Stimulated activated CD4-positive, alpha-beta T cell treated with anti-CD3 and anti-CD28 coated beads, Interleukin-4, amount 100 ng/mL, for 4 hours (primary cell): ENCODE measurements at places on chromosomes 6 and 20.

GRCh38 chr6:148657048-148657447 is 89.8 kb upstream of the UST start:
- no peak for DNase-seq

DNA sequence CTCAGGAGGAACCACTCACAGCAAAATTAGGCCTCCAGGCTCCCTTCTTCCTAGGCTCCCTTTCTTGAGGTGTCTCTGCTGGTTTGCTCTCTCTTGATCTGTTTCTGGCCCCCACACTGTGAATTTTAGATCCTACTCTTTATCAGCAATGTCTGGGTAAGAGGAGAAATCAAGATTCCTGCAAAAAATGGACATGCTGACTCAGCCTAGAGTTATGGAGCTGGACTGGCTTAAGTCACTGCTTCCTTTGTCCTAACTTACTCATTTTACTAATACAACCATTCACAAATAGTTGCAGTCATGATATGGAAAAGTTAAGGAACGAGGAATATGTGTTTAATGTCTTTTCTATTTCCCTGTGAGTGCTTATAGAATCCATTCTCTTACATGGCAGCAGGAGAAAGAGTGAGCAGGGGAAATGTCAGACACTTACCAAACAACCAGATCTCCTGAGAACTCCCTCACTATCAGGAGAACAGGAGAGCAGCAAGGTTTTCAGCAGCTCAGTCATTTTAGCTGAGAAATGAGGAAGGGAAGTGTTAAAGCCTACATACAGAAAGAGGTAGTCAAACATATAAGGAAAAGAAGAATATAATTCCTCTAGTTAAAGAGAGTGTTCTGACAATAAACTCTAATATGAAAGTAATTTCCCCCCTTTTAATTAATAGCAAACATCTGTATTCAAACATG is 160.8 kb downstream of the PDE7B start:
- DNase-seq, result no peak

DNA sequence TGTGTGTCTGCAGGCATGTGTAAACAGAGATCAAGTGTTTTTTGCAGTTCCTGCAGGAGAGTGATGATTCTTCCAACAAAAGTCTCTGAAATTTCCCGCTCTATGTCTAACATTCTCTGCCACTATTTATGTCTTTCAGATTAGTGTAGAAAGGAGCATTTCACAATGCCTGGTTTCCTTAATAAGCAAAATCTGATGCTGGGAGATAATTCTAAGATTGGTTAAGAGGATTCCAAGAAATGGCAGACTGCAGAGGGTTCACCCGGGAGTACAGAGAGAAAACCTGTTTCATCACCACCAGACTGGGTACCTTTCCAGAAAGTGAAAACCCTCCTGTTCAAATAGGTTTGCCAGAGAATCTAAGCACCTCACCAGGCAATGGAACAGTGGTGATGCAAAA is 62.7 kb downstream of the FOXC1 start:
- DNase-seq, result no peak

- no peak for DNase-seq
Observed at GRCh38 chr20:11101243-11101642, 427.4 kb upstream of the JAG1 start.

DNA sequence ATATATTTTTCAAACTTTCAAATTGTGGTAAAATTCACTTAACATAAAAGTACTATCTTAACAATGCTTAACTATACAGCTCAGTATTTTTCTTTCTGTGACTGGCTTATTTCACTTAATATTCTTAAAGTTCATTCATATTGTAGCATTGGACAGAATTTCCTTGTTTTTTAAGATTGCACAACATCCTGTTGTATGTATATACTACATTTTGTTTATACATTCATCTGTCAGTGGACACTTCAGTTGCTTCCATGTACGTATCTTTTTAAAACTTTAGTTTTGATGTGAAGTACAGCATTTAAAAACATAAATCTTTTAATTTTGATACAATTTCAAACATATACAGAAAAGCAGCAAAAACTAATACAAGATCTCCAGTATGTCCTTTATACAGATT is 220.7 kb downstream of the ZFAND3 start:
- DNase-seq, result no peak

DNA sequence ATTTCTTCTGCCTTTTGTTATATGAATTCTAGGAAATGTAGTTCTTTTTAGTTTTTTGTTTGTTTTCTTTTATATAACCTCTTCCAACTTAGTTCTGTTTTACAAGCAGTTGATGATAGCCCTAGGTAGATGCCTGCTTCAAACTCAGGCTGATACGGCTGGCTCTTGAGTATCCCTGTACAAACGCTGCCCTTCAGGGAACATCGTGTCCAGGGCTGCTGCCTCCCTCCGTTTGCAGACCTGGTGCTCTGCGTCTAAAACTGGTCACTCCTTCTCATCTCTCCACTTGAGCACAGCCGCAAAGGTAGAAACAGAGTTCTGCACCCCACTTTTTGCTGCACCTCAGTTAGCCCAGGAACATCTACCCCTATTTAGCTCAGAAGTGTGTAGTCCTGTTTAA is 310.1 kb downstream of the PRL start:
- DNase-seq, result no peak

GRCh38 chr20:49593466-49594142 is 25.7 kb upstream of the PTGIS start:
- DNase-seq, result no peak

DNA sequence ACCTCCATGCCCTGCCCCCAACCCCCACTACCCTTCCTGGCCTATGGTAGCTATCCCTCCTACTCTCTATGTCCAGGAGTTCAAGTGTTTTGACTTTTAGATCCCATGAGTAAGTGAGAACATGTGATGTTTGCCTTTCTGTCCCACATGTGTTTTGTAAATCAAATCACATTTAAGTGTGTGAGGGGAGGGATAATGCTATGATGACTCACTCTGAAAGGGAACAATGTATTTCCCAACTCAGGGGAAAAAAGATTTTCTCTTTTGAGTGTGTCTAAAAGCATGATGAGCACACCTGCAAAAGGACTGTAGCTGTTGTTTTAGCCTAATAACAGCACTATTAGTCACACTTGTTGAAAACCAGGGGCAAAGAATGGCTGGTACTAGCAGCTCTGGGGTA is 193.7 kb downstream of the GJA10 start:
- DNase-seq, result no peak

GRCh38 chr6:34115403-34115795 is 30.5 kb downstream of the GRM4 start:
- DNase-seq, result no peak

GRCh38 chr20:35503841-35504561 is 25.5 kb downstream of the C20orf173 start:
- DNase-seq, result no peak

DNA sequence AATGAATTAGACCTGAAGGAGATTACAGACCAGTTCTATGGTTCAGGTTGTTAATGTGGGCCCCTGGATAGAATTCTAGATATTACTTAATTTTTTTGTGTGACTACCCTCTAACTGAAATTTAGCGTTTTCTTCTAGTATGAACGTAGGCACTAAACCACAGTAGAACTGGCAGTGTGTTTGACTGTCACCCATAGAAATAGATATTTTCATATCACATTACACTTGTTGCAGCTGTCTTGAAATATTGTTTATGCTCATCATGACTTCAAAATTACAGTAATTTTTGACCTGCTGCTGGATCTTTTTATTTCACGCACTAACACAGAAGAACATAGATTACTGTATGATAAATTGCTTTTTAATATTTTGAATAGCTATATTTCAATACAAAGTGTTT is 31.6 kb downstream of the E2F3 start:
- no peak for DNase-seq

- DNase-seq, result peak; percentile 17
Observed at GRCh38 chr6:26158581-26159356, 71.5 kb downstream of the HFE start.

GRCh38 chr6:142845143-142845571 is 99.8 kb downstream of the HIVEP2 start:
- no peak for DNase-seq

- DNase-seq, result no peak
Observed at GRCh38 chr20:25418776-25419175, 11.3 kb downstream of the GINS1 start.

DNA sequence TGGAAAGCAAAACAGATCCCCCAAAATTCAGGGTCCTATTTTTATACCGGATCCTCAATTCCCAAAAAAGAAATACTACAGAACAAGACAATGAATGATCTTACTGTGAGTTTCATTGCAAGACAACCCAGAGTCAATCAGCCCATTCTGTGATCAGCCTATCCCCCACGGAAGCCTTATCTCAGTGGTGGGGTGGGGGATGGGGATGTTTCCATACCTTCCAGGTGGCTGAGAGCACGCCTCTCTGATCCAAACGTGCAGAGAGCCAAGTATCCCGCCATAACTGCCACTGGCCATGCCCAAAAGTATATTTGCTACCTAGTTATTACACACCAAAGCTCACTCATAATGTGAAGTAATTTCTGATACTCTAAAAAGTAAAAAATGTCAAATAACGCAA is 15.1 kb downstream of the WFDC2 start:
- no peak for DNase-seq

- DNase-seq, result no peak
Observed at GRCh38 chr20:63531686-63532448, 5.3 kb downstream of the PTK6 start.

GRCh38 chr6:80186082-80186481 is 79.6 kb downstream of the BCKDHB start:
- no peak for DNase-seq

- DNase-seq, result no peak
Observed at GRCh38 chr6:34152806-34153520, 7.1 kb upstream of the GRM4 start.

GRCh38 chr6:104639668-104640067 is 220.1 kb downstream of the HACE1 start:
- no peak for DNase-seq

GRCh38 chr20:62372042-62372993 is 5.2 kb upstream of the LAMA5 start:
- no peak for DNase-seq

GRCh38 chr6:156167625-156168071 is 609.5 kb upstream of the ARID1B start:
- no peak for DNase-seq

GRCh38 chr20:22470620-22471026 is 113.7 kb downstream of the FOXA2 start:
- no peak for DNase-seq

- no peak for DNase-seq
Observed at GRCh38 chr6:136465766-136466303, 84.4 kb downstream of the MAP7 start.

GRCh38 chr6:7145885-7146828 is 38.4 kb downstream of the RREB1 start:
- DNase-seq, result no peak

GRCh38 chr20:50874758-50875665 is 56.2 kb downstream of the ADNP start:
- no peak for DNase-seq

DNA sequence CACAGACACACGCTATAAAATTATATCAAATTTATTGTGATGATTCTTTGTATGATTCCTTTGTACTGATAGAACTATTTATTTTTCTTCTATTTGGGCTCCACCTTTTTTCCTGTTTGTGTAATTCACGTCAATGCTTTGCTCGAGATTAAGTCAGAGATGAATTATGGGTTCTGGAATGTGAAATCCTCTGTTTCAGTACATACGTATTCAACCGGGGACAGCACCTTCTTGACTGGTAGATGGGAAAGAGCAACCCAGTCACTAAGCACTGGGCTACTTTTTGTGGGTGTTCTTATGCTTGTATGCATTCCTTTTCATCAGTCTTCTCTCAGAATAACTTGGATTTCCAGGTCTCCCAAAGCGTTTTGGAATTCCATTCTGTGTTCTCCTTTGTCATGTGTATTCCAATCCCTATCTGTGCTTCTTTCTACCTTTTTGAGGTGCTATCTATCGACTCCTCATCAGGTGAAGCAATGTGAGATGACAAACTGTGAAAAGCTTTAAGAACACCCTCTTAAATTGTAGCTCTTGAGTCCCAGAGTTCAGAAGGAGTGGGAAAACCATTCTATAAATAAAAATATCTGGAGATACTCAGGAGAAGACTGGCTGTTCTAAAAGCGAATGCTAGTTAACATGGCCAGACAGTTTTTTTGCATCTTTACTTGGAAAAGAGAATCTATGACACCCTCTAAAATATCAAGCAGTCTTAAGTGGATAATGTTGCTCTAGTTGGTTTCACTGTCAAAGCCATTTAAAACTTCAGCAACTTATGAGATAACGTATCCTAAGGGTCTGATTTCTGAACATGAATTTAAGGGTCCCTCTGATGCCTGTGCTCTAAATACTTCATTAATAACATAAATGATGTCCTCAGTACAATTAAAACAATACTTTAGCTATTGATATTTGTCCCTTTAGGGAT is 197.7 kb upstream of the PREP start:
- no peak for DNase-seq

GRCh38 chr6:33091957-33092356 is 16.2 kb downstream of the HLA-DPB1 start:
- DNase-seq, result peak; percentile 52

- no peak for DNase-seq
Observed at GRCh38 chr6:5763407-5763806, 243.3 kb downstream of the NRN1 start.

DNA sequence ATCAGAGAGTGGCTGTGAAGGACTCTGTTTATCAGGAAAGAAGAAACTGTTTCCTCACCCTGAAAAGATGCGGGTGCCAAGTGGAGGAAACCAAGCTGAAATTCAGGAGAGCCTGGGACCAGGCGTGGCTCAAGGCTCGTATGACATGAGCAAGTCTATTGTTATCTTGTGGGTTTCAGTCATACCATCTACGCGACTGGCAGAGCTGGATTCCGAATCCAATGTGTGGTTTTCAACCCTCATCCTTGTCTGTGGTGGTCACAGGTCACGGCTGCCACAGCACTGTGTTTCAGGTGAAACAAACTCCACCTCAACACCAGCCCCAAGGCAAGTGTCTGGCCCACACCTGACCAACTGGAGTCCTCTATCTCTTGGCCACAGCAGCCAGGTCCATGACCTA is 9.1 kb downstream of the MC3R start:
- DNase-seq, result no peak

DNA sequence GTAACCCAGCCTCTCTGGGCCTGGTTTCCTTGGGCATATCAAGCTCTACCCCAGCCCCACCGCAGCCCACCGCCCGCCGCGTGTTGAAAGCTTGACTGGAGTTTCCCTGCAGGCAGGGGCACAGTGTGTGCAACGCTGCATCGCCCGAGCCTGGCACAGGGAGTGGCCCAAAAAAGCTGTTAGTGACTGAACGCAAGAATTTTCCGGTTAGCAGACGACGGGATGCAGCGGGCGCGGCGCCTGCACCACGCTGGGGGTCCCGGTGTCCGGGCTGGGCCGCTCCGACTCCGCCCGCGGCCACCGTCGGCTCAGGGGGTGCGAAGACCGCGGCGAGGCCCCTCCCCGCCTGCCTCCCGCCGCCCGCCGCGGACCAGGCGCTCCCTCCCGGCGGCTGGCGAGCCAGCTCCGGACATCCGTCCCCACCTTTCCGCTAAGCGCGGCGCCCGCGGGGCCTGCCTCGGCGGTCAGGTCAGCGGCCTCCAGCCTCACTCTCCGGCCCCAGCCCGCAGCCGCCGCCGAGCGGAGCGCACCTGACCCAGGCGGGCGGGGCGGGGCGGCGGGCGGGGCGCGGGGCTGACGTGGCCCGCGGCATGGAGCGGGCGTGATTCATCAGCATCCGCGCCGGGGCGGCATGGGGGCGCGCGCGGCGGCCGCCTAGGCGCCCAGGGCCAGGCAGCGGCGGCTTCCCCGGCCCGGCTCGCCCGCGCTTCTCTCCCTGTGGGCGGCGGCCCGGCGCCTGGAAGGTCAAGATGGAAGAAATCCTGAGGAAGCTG is at the start of gene ARFGEF3:
Gene ARFGEF3 (plus strand): TSS at position 602 of the 773 bp plus-strand sequence. CDS start 148 bp downstream, at position 750.
- peak; percentile 54 for DNase-seq
